CD4-positive, alpha-beta T cell treated with Interleukin-2 at 100 ng/mL for 4 hours (primary cell): ENCODE measurements at places on chromosomes 2 and 18.

- no peak for DNase-seq
Observed at GRCh38 chr2:88160517-88160916, 9.6 kb upstream of the THNSL2 start.

- DNase-seq, result no peak
Observed at GRCh38 chr2:204069804-204070203, 133.2 kb downstream of the ICOS start.

GRCh38 chr2:11655495-11655894 is 14.5 kb downstream of the NTSR2 start:
- no peak for DNase-seq

- DNase-seq, result no peak
Observed at GRCh38 chr2:1557467-1557820, 144.2 kb downstream of the TPO start.

DNA sequence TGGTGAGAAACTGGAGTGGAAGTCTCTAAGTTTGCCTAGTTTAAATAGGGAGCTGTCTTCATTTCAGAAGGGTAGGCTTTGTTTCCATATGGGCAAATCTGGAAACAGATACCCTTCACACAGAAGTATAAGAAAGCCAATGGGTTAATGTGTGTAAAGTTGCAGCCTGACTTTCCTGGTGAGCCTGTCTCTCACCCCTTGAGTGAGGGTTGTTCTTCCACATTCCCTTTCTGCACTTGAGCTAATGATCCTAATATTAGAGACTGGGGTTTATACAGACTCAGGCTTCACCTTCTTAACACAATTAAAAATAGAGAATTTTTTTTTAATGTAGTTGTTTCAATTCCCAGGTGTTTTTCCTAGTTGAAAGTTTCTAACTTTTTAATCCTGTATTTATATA is 108.6 kb upstream of the EML6 start:
- no peak for DNase-seq

DNA sequence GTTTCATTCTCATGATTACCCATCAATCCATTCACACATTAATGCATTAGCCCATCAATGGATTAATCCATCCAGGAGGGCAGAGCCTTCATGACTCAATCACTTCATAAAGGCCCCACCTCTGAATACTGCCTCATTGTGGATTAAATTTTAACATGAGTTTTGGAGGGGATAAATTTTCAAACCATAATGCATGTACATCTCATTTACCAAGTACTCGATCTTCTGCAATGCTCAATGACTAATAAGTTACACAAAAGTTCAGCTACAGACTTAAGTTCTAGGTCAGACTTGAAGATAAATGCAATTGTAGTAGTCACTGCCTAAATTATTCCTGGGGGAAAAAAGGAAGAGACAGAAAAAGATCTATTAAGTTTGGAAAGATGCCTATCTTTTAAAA is 120.0 kb upstream of the OSR1 start:
- no peak for DNase-seq
